ENCODE measurements at places on chromosomes 4 and X.

DNA sequence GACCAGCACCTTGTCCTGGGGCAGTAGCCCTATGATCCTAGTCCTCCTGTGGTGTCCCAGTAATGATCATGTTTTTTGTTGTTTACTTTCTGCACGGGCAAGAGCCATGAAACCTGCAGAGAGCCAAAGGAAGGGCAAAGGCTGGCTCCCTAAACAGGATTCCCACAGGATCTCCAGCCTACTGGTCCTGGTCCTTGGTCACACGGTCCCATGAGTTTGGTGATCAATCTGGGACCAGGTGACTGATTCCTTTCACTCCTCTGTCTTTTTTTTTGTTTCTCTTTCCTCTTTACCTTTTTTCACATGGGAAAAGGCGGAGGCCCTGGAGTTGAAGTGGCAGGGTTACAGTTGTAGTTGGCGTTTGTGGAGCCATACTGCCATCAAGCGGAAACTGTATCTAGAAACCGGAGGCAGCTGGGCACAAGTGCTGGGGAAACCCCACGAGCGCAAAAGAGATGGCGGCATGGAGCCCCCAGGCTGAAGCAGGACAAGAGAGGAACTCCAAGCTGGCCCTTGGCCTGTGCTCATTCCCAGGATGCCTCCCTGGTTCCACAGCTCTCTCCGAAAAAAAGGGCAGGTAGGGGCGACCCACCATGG is 34.6 kb downstream of the NBDY start:
- DNase-seq, result peak; percentile 84

- no peak for DNase-seq
Observed at GRCh38 chrX:1502241-1502640, 34.7 kb downstream of the P2RY8 start.

- no peak for DNase-seq
Observed at GRCh38 chr4:47650584-47651130, 165.6 kb downstream of the ATP10D start.

DNA sequence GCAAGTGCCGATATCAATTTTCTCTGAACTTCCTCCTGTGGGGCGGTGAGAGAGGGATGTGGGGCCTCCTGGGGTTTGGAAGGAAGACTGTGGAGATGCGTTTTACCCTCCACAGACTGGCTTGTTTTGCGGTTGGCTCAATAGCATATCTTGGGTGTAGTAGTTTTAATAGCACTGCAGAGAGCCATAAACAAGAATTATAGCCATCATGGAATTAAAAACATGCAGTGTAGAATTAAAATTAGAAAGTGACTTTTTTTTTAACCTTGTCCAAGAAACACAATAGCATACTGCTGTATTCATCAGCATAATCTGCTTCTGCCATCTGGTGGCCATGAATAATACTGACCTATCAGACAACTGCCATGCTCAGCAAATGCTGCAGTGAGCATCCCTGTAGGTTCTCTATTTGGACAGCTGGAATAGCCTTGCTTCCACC is 47.3 kb upstream of the SCML1 start:
- no peak for DNase-seq

DNA sequence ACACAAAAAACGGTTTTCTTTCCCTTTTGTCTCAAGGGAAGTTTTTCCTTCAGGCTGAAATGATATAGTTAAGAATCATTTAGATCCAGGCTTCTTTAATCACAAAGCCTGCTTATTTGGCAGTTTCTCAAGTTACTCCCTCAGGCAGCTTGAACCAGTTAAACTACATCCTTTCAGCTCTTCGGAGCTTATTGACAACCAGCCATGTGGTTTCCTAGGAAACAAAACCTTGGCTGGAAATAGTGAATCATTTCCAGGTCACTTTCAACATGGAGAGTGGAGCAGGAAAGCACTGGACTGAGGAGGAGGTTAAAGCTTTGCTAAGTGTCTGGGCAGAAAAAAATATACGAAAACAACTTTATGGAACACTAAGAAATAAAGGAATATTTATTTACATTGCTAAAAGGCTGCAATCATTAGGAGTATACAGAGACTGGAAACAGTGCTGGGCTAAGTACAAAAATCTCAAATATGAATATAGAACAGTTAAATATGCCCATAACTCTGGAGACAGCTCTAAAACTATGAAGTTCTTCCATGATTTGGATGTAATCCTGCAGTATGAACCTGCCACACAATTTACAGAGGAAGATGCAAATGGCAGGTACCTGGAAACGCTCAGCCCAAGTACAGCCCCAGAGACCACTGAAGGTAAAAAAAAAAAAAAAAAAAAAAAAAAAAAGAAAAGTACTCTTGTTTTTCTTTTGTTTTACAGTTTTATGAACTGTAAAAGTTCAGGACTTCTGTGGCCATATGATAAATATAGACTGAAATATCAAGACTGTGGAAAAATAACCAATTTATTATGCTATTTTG is 23.2 kb upstream of the AASDH start:
- DNase-seq, result no peak

- DNase-seq, result no peak
Observed at GRCh38 chr4:139711461-139711860, 45.8 kb downstream of the MGST2 start.

DNA sequence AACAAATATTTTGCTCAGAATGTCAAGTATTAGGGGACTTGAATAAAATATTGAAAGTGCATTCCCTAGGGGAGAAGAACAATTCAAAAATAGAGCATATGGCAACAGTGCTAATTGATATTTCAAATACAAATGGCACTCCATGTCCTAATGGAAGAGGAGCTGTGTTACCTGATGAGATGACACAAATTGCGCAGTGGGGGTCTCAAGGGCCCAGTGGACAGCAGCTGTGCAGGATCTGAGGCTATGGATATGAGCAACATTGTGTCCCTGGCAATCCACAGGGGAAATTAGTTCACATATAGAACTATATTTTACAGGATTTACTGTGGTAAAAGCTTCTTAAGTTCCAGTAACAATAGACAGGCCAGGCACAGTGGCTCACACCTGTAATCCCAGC is 17.4 kb upstream of the USP46 start:
- no peak for DNase-seq

DNA sequence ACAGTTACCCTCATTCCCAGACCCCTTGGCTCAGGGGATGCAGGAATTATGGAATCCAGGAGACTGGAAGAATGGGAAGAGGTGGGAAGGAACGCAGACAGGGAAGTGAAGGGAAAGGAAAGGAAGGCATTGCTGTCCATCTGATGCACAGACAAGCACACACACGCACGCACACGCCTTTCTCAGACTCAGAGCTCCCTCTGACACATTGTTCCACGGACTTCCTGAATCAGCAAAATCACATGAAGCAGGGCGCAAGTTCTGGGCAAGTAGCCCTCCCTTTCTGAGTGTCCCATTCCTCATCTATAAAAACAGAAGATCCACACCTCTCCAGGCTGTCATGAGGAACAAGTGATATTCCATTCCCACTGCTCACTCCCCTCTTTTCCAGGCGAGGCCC is 13.2 kb downstream of the IQSEC2 start:
- no peak for DNase-seq

DNA sequence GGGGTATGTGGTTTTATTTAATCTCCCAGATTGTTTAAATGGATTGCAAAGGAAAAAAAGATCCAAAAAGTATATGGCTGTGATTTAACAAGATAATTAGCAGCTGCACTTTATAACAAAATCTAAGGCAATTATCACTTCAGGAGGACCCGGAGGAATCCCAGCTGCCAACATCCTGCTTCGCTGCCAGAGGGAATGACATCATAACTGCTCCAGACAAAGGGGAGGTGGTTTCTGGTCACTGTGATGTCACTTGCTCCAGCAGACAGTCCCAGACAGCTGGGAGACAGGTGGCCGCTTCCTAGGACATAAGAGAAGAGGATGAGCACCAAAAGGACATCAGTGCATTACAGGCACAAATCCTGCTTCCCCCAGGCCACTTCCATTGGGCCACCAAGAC is 371.0 kb downstream of the BCOR start:
- peak; percentile 73 for DNase-seq

DNA sequence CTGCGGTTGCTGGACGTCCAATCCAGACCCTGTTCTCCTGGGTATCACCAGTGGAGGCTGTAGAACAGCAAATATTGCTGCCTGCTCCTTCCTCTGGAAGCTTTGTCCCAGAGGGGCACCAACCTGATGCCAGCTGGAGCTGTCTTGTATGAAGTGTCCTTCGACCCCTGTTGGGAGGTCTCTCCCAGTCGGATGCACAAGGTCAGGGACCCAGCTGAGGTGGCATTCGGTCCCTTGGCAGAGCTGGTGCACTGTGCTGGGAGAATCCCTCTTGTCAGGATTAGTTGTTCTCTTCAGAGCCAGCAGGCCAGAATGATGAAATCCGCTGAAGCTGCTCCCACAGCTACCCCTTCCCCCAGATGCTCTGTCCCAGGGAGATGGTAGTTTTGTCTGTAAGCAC is 110.3 kb upstream of the ZXDB start:
- DNase-seq, result no peak

- no peak for DNase-seq
Observed at GRCh38 chr4:119317990-119318389, 3.9 kb downstream of the FABP2 start.

- no peak for DNase-seq
Observed at GRCh38 chr4:1285151-1285789, 4.4 kb upstream of the MAEA start.

- no peak for DNase-seq
Observed at GRCh38 chr4:24213961-24214360, 324.1 kb upstream of the PPARGC1A start.

DNA sequence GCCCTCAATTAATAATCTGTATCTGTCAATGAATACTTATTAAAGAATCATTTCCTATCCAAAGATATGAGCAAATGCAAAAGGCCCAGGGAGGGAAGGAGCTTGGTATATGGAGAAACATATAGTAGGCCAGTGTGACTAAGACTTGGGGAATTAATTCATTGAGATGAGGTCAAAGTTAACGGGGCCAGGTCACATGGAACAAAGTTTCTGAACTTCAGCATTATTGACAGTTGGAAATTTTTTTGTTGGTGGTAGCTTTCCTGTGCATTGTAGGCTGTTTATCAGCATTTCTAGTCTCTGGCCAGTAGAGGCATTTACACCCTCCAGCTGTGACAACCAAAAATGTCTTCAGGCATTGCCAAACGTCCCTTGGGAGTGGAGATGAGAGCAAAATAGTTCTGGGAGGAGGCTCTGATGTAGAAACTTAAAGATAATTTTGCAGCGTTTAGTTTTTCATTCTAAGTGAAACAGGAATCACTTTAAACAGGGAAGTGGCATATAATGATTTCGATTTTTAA is 202.0 kb downstream of the SLC4A4 start:
- no peak for DNase-seq

DNA sequence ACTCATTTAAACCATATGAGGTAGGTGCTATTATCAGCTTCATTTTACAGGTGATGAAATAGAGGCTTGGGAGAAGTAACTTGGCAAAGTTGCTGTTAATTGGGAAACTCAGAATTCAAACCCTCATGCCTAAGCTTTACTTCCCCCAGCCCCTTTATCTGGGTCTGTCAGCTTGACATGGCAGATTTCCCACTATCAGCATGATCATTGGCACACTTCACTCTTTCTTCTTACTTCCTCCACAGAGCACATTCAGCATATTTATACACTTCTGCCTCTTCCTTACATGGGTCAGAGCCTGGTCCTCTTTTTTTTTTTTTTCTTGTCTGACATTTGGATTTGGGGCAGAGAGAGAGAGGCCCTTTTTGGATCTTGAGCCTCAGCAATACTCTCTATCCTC is 56.5 kb upstream of the ARX start:
- DNase-seq, result no peak

DNA sequence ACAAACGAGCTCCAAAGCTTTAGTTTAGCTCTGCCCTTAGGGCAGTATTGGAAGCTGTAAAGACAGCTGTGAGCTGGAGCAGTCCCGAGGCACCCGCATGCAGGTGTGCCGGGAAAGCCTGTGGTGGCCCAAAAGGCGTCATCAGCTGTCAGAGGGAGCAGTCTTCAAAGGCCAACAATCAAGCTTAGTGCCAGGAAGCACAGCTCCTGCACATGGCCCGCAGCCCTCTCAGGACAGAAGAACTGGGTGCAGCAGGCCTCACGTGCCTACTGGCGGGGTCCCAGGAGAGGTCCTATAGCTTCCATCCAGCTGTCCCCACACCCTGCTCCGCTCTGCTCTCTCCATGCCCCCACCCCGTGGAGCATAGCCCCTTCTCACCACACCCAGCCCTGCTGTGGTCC is 92.2 kb upstream of the TRIM2 start:
- no peak for DNase-seq

- no peak for DNase-seq
Observed at GRCh38 chr4:118955515-118955914, 66.9 kb downstream of the SYNPO2 start.

GRCh38 chr4:178068136-178068535 is 625.9 kb upstream of the AGA start:
- no peak for DNase-seq

DNA sequence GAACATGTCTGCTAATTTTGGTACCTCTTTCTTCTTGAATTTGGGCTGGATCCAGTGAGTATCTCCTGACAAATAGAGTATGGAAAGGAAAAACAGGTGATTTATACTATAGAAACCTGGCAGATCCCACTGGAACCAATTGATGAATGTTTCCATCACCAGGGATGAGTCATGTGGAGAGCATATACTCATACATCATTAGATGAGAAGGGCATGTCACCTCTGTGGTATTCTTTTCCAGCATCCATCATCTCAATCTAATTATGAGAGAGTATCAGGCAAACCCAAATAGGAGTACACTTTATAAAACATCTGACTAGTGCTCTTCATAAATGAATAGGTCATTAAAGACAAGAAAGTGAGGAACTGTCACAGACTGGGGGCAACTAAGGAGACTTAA is 90.7 kb downstream of the CLDN22 start:
- no peak for DNase-seq

GRCh38 chrX:47664737-47665136 is 5.8 kb upstream of the UXT start:
- DNase-seq, result no peak

GRCh38 chr4:85370400-85371032 is 104.4 kb upstream of the ARHGAP24 start:
- no peak for DNase-seq

DNA sequence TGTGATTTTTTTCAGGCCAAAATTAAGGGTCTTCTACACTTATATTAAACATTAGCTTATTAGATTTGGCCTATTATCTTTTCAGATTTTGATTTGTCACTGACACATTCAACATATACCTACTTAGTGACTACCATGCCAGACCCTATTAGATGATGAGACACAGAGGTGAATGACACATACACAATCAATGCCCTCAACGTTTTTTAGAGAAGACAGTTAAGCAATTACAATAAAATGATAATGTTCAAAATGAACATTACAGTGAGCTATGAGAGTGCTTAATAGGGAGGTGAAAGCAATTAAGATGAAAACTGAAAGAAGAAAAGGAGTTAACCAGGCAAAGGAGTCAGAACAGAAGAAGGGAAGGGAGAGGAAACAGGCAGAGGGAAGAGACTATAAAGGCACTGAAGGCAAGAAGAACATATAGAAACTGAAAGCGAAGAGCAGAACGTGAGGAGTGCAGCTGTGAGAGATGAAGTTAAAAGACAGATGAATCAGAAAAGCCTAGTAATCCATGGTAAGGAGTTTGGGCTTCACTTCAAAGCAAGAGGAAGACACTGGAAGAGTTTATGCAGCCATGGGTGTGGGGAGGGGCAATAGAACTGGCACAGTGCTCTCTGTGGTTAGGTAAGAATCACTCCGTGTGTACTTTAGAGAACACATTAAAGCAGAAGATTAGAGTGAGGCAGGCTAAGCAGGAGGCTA is 119.0 kb downstream of the REELD1 start:
- DNase-seq, result no peak

GRCh38 chr4:148653681-148654080 is 211.5 kb upstream of the NR3C2 start:
- DNase-seq, result no peak

- no peak for DNase-seq
Observed at GRCh38 chr4:182695009-182695408, 222.2 kb downstream of the DCTD start.

Measured in coronary artery (tissue), 2 donors.